ENCODE measurements at places on chromosomes 12 and 14. TPM values are rescaled to one million over a fixed set of nuclear protein-coding genes. Genes with fewer than 3 reads are reported as not detected.

Gene NAV3
- 35.6 TPM for total RNA-seq

Gene AKAP5
- 0.51 TPM for total RNA-seq

Gene SERPINA3
- total RNA-seq, result 1.5 TPM

DNA sequence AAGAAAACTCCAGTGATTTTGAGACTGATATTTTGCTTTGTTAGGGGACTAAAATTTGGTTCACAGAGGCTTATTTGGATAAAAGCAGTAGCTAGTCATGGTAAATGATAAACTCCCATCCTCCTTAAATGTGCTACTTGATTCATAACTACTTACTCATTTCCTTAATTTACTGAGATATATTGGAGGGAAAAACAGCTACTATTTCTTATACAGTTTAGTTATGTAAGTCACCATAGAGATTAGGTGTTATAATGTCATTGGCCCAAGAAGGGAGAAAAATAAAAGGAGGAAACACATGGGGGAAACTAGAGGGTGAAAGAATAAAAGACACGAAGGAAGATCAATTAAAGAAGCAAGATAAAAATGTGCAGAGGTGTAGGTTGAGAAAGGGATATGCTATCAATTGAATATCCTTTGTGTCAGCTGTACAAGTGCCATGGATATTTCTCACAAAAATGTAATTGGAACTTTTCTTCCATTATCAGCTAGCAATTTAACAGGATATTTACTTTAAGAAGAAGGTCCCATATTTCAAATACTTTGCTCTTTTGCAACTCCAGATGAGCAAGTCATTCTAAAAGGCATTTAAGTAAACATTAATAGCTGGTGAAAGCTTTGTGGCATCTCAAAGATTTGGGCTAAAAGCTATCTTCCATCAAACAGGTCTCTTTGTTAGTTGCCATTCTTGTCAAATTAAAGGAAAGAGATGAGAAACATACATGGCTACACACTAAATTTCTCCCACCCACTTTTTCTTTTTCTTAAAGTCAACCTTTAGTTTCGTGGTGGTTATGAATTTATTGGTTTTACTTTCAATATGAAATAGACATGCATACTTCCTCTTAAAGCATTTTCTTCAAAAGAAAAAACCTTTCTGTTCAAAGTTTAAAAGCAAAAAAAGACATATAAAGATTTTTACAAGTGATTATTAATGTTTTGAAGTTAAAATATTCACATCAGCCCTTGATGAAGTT is 439.5 kb downstream of the CCER1 start:
- DNase-seq, result no peak

DNA sequence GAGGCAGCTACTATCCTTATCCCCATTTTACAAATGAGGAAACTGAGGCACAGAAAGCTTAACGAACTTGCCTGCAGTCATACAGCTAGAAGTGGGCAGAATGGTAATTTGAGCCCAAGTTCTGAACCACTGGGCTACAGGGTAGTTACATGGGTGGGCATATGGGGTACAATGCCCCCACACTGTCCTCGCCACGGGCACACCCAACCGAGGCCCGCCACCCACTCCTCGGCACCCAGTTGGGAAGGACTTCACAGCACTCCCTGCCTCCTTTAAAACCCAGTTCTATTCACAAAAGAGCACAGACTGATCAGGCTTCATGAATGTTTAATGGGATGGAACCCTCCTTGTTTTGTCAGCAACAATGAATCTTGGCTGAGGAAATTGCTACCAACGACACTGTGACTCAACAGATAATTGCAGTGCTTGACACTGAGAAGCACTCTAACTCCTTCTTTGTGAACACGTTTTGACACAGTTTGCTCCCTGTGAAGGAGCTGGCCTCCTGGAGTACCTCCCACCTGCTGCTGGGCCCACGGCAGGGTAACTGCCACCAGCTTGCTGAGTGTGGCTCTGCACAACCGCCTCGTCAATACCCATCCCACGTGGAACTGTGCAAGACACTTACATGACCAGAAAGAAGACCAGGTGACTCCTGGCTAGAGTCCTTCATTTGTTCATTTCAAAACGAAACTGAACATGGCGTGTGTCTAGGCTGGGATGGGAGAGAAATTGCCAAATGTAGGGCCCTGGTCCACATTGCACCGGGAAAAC is 63.5 kb downstream of the CLMN start:
- DNase-seq, result no peak

GRCh38 chr14:34224221-34224620 is 237.8 kb downstream of the SPTSSA start:
- DNase-seq, result peak; percentile 43
